ENCODE measurements at places on chromosomes 16 and 17.

- no peak for DNase-seq
These were observed 2.4 kb downstream of the ZNF469 start for GRCh38 chr16:88385112-88385594.

GRCh38 chr16:83068686-83069085 lies 441.9 kb downstream of the CDH13 start:
- no peak for DNase-seq

GRCh38 chr16:57152096-57153093 lies 33.4 kb downstream of the PSME3IP1 start:
- DNase-seq = no peak

DNA sequence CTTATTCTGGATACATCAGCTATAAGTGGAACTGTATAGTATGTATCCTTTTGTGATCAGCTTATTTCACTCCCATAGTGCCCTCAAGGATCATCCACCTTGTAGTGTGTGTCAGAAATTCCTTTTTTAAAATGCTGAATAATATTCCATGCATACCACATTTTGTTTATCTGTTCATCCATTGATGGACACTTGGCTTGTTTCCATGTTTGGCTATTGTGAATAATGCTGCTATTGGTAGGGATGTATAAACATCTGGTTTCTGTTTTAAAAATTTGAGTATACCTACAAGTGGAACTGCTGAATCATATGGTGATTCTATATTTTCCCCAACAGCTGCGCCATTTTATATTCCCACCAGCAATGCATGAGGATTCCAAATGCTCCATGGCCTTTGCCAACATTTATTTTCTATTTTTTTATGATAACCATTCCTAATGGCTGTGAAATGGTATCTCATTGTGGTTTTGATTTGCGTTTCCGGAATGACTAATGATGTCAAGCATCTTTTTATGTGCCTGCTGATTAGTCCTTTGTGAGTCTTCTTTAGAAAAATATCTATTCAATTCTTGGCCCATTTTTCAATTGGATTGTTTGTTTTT lies 11.6 kb downstream of the RCVRN start:
- DNase-seq = no peak

GRCh38 chr17:13088666-13089065 lies 70.8 kb upstream of the ELAC2 start:
- no peak for DNase-seq

DNA sequence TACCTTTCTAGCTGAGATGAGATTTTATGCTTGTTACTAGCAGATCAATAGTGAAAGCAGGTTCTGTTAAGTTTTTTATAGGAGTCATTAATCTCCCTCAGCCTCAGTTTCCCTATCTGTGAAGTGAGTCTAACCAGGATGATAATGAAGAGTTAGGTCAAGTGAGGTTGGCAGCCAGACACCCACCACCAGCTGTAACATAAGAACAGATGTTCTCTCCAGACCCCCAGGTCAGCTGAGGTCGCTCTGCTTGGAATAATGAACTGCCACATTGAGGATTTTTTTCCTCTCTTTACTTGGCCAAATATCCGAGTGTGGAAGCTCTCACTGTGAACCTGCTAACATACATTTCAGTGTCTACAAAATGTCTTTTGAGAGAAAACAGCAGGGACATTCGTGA lies 389.6 kb downstream of the WWOX start:
- DNase-seq = no peak

DNA sequence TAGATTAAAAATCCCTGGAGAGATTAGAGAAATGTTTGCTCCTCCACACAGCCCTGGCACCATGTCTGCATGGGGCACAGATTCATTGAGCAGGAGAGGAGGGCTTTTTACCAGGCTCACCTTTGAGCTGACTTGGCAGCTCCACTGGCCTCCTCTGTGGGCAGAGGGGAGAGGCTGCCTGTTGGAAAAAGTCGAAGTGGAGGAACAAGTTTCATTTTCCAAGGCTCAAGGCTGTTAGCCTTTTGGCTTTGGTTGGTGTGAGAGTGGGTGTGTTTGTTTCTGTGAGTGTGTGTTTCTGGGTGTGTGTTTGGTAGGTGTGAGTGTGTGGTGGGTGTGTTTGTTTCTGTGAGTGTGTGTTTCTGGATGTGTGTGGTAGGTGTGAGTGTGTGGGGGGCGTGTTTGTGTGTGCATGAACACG lies 5.6 kb downstream of the TMEM238L start:
- no peak for DNase-seq

DNA sequence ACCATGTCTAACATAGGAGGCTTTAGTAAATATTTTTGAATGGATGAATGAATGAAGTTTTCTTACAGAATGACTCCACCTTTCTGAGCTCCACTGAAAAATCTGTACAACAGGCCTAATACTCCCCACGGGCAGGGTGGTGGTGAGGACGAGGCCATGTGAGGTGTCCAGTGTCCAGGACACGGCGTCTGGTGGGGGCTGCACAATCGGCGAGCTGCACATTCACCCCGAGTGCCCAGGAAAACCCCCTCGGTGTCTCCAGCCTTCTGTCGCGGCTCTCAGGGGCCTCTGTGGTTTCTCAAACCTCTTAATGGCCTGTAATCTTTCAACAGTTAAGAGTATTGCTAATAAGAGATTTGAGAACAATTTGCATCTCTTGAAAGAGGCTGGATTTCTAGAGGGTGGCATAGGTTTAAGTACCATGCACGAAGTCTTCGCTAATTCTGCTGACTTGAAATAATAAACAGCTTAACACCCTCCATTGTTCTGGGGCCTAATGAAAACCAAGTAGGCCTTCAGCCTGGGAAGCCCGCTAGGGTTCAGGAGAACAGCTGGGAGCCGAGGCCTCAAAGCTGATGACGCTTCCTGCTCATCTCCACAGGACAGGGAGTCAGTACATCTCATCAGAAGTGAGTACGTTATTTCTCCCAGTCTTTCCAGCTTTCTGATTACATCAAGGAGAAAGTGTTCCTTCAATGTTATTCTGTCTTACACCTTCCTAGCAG lies 304.6 kb upstream of the FOXF1 start:
- no peak for DNase-seq

DNA sequence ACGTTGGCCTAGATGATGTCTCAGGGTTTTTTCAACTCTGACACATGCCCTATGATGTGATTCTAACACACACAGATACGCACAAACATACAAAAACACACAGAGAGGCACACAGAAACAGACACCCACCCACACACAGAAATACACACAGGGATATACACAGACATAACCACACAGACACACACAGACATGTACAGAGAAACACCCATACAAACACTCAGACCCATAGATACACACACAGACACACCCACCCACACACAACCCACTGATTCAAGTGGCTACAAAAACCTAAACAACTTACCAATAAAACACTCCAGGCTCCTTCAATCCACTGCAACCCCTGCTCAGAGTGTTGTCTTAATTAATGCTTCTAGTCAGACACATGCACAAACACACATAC lies 244.6 kb upstream of the CCL2 start:
- DNase-seq = no peak

DNA sequence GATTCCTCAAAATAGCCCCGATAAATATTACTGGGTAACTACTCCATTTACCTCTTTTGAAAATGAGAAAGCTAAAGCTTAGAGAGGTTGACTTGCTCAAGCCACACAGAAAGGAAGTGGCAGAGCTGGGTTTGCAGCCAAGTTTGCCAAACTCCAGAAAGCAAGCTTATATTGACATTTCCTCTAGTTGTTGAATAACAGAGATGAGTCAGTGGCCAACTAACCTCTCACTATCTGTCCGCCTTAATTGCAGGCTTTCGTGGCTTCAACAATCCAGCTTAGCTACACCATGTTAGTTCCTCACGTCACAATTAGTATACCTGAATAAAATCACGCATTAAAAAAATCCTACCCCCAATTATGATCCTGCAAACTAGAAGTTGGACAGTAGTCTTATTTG lies 151.7 kb downstream of the CNTNAP4 start:
- DNase-seq = no peak

GRCh38 chr17:6352801-6353560 lies 81.9 kb downstream of the AIPL1 start:
- no peak for DNase-seq

GRCh38 chr17:6501359-6501758 lies 55.0 kb downstream of the PITPNM3 start:
- DNase-seq = no peak

Data from left cardiac atrium (tissue), 4 donors.